CD4-positive, alpha-beta T cell (primary cell): ENCODE measurements at places on chromosomes 2 and 18.

DNA sequence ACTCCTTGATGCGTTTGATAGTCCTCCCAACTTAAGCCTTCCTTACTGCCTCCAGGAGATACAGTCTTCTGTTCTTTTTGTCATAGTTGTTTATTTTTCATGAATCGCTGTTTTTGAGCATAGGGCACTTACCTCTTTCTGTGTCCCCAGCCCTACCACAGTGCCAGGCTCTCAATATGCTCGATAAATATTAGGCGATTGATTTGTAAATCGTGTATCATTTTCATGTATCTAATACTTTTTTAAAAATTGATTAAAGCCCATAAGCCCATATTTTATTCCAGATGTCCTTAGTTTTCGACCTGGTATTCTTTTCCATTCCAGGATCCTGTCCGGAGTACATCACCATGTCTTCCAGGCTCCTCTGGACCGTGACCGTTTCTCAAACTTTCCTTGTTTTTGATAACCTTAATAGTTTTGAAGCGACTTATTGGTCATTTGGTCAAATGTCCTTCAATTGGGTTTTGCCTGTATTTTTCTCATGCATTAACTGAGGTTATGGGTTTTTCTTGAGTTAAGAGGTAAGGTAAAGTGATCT lies 444 bp upstream of the MMADHC start:
- no peak for DNase-seq

DNA sequence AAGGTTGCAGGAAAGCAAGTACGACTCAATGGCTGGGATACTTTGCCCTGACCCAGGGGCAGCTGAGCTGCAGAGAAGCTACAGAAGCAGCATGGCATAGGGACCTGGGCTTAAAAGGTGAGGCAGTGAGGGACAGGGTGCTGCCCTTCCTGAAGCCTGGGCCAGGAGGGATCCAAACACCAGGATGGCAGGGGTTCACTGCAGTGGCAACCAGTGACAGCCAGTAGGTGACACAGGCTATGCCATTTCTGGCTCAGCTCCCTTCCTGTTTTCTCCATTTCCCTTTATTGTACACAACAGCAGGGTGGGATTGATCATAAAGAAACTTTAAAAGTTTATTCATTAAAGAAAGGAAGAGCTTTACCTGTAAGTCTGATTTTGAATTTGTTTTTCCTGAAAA lies 48.8 kb downstream of the CABYR start:
- no peak for DNase-seq

GRCh38 chr2:9897331-9897737 lies 54.1 kb downstream of the TAF1B start:
- no peak for DNase-seq

- no peak for DNase-seq
These were observed 5.7 kb upstream of the NMUR1 start for GRCh38 chr2:231535961-231536360.
